ENCODE measurements at places on chromosomes 11 and 22. TPM values are rescaled to one million over a fixed set of nuclear protein-coding genes. Genes with fewer than 3 reads are reported as not detected.

Gene RTN4RL2
- 2.7 TPM for total RNA-seq

Gene CATSPER1
- total RNA-seq = not detected

Gene SAA1
- not detected for total RNA-seq

Gene MRGPRE
- not detected for total RNA-seq

Gene STARD10
- total RNA-seq = 6.6 TPM

Gene GLYAT
- not detected for total RNA-seq

Gene B4GAT1
- 35.6 TPM for total RNA-seq

Measured in cardiac ventricle fibroblast (primary cell).